ENCODE measurements at places on chromosomes 2 and 18.

GRCh38 chr2:84963692-84964405 is 7.1 kb upstream of the KCMF1 start:
- no peak for DNase-seq

DNA sequence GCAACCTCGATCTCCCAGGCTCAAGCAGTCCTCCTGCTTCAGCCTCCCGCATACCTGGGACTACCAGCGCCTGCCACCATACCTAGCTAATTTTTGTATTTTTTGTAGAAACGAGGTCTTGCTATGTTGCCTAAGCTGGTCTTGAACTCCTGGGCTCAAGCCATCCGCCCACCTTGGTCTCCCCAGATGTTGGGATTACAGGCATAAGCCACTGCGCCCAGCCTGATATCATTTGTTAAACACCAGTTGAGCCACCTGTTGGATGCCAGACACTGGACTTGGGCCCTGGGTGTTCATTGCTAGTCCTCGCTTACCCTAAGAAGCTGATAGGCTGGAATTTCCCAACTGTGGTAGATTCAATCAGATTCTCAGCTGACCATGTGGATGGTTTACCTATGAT is 79.8 kb downstream of the ITGB1BP1 start:
- DNase-seq: no peak

- no peak for DNase-seq
Observed at GRCh38 chr18:25456334-25457010, 104.5 kb upstream of the ZNF521 start.

GRCh38 chr2:219681694-219682300 is 54.4 kb downstream of the SLC4A3 start:
- DNase-seq: no peak

DNA sequence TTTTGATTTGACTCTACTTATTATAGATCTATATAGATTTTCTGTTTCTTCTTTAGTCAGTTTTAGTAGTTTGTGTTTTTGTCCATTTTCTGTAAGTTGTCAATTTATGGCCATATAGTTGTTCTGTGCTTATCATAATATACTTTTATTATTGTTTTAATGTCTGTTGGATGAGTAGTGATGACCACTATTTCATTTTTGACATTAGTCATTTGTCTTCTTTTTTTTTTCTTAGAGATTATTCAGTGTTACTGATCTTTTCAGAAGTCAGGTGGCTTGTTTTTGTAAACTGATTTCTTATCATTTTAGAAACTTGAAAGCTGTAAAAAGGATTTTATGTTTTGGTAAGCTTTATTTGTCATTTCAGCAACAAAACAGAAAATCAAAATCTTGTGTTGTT is 57.3 kb downstream of the EPC2 start:
- no peak for DNase-seq

GRCh38 chr2:201872591-201872990 is 66.3 kb downstream of the CDK15 start:
- DNase-seq: no peak

DNA sequence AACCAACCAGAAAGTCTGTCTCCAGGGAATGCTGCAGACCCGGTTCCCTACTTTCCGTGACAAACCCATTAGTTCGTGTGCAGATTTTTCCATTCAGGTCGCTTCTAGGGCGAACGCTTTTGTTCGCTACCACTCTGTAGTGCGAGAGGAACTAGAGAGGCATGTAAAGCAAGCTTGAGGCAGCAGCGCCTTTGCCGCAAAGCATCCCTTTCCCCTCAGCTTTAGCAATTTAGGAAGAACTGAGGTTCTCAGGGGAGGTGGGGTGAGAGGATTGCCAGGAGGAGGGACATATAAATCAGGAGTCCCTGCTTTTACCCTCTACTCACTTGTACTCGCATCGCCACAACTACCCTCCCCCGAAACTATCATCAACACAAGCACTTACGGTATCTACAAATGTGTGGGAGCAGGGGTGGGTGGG is 748 bp upstream of the ZNF804A start:
- DNase-seq: no peak
